Spleen (tissue), 13 donors: ENCODE measurements at places on chromosomes 6 and 20. TPM values are rescaled to one million over a fixed set of nuclear protein-coding genes. Genes with fewer than 3 reads are reported as not detected.
A peak's percentile ranks its signal among the peaks of the same experiment; 100 is the strongest.

BNIP5 gene
- not detected for polyA plus RNA-seq

TUBB gene
- polyA plus RNA-seq: 203 TPM

PRDM13 gene
- 0.02 TPM for polyA plus RNA-seq

ANGPT4 gene
- 0.06 TPM for polyA plus RNA-seq

BHLHE23 gene
- not detected for polyA plus RNA-seq

CDK5RAP1 gene
- 60.9 TPM for polyA plus RNA-seq

APOM gene
- 4.7 TPM for polyA plus RNA-seq

HLA-DOB gene
- 112 TPM for polyA plus RNA-seq

PMEPA1 gene
- 7.9 TPM for polyA plus RNA-seq

MLIP gene
- polyA plus RNA-seq: 0.04 TPM

CDH26 gene
- 1.3 TPM for polyA plus RNA-seq

CAPN11 gene
- 0.12 TPM for polyA plus RNA-seq

DNA sequence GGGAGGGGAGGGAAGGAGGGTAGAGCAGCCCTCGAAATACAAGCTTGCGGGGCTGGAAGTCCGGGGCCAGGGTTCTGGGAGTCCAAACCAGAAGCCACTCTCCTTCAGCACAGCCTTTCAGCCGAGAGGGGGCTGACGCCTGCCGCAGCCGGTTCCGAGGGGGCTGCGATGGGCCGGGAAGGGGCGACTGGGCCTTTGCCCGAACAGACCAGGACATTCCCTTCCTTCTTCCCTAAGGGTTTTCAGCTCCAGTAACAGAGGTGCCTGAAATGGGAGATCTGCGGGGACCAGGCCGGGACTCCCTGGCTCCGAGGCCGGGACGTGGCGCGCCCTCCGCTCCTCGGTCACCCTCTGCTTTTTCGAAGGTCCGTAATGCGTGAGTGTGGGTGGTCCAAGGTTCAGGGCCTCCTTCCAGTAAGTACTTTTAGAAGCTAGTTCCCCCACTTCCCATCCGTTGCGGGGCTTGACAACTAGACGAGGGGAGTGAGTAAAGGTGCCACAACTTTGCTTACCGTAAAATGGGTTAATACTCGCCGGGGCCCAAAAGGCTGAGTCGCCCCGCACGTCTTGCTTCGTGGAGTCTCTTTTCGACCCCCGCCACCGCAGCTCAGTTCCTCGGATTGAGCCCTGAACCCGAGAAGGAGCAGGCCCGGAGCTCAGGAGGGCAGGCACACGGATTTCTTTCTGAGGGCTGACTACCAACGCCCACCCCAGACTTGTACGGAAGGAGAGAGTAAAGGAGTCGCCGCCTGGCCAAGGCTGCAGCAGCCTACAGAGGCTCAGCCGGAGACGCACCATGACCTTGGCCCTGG, 2.9 kb upstream of the OLIG3 start:
- no peak for DNase-seq

- DNase-seq: no peak
These were observed 346.4 kb downstream of the CDC5L start for GRCh38 chr6:44733868-44734267.

DNA sequence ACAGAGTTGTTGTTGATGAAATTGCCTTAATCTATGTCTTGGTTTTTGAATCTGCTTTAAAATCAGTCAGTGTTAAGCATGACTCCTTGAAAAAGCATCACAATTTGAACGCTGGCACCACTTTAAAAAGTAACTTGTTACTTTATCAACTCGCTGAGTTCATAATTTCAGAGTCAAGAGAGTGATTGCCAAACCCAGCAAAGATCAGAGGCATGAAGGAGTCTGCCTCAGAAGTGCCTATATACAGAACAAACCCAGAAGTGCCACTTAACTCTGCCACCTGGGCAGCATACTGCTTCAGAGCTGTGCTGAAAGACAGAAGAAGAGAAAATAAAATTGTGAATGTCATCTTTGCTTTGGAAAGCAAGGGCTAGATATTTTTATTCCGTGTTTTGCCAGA, 73.6 kb upstream of the HCRTR2 start:
- no peak for DNase-seq

DNA sequence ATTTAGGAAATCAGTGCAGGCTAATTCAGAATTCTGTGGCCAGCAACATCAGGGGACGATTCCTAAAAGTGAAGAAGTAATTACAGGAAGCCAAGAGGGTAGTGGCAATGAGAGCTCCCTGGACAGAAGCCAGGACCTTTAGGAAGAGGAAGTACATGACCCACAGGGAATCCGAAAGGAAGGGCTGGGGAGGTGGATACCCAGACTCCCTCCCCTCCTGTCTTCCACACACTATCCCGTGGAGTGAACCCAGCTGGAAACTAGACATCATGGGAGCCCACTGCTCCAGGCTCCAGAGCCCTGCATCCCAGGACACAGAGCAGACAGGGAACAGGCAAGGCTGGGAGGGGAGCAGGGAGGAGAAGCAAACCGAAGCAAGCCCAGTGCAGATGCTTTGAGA, 83.0 kb downstream of the SNX5 start:
- DNase-seq: peak; percentile 47

- no peak for DNase-seq
These were observed 413.3 kb downstream of the MAFB start for GRCh38 chr20:40275738-40276137.

DNA sequence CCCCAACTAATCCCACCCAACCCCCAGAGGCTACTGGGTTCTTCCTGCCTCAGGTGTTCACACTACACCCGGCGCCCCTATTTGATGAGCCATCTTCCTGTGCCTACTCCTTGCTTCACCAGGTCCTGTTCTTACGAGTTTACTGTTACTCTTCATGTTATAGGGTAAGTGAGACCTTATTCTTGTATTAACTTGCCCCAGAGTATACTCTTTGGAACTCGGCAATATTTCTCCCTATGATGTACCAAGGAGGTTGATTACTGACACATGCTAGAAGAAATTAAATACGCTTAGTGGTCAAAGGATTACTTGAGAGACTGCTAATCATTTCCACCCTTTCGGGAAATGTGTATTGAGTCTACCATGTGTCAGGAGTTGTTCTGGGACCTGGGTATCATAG, 8.9 kb downstream of the RING1 start:
- DNase-seq: no peak

- no peak for DNase-seq
These were observed 14.2 kb upstream of the SLCO4A1 start for GRCh38 chr20:62627901-62628612.

DNA sequence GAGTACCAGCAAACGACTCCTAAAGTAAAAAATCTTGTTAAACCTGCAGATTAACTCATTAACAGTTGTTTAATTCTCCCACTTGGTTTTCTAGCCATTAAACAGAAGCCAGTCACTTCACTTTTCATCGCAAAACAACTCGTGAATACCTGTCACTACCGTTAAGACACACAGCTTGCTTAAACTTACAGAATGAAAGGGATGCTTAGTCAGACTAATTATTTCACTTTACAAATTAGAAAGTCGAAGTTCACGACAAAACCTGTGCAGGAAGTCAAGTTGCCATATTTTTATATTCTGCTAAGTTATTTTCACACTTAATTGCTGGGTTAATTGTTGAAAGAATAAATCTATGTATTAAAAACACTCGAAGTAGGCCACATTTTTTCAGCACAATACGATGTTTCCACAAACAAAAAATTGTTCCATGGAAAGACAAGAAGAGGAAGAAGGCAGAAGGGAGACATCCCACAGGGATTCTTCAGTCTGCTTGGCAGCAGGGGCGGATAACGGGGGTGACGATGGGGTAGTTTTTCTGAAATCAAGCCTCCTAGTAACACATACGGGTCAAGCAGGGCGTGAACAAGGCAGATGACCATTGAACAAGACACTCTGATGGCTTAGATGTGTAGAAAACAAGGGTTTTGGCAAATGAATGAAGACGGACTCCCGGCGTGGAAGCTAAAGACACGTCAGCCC, 933 bp downstream of the SSR1 start:
- no peak for DNase-seq

GRCh38 chr6:170286246-170286933, 4.5 kb downstream of the DLL1 start:
- DNase-seq: peak; percentile 76

- no peak for DNase-seq
These were observed 81.2 kb upstream of the VSTM2L start for GRCh38 chr20:37821696-37822095.

DNA sequence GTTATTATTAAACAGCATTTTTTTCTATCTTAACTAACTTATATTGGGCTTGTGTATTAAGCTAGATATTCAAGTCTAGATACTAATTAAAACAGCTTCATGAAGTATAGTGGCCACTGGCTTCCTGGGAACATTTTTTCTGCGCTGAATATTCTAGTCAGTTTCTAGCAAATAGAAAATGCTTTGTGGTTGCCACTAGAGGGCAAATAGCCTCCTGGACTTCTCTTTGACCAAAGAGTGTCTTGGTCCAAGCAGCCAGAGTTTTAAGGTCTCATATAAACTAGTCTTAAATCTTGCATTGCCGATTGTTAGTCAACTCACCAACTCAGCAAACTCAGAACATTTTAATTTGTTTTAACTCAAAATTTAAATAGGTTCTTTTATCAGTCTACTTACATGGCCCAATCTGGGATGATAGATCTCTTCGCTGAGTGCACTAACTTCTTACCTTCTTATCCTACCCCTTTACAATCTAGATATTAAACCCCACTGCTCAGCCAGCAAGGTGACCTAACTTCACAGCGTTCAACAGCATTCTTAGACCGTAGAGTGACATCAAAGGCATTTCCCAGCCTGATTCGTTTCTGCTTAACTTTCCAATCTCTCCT, 24.6 kb upstream of the ID4 start:
- DNase-seq: no peak

DNA sequence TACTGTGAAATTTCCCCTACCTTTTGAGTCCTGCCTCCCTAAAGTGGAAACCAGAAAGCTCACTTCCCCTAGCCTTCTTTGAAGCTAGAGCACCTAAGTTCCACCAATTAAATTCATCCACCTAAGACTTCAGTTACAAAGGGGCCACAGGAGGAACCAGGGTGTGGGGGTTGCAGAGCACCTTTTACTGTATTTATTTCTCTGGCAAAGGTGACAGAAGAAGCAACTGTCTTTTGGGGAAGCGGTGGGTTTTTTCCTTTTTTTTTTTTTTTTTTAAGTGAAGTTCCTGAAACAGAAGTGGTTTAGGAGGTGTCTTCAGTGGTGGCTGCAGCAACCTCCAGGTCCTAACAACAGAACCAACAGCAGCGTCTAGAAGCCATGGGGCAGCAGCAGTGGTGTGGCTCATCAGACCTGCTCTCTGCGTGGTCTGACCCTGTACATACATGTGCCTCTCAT, 13.1 kb downstream of the PSMB9 start:
- no peak for DNase-seq

DNA sequence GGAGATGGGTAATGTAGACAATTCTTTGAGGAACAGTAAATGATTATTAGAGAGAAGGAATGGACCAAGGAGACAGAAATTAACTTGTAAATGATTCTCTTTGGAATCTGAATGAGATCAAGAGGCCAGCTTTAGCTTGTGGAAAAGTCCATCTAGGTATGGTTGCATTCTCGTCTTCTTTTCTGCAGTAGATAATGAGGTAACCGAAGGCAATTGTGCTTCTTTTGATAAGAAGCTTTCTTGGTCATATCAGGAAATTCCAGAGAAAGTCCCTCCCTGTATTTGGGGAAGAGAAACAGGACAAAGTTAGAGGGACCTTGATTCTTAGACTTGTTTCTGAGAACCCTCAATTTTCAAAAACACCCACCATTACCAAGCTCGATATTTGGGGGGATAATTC, 109.1 kb upstream of the PRSS16 start:
- DNase-seq: no peak

- no peak for DNase-seq
These were observed 35.7 kb downstream of the KCNQ5 start for GRCh38 chr6:72657407-72658197.

DNA sequence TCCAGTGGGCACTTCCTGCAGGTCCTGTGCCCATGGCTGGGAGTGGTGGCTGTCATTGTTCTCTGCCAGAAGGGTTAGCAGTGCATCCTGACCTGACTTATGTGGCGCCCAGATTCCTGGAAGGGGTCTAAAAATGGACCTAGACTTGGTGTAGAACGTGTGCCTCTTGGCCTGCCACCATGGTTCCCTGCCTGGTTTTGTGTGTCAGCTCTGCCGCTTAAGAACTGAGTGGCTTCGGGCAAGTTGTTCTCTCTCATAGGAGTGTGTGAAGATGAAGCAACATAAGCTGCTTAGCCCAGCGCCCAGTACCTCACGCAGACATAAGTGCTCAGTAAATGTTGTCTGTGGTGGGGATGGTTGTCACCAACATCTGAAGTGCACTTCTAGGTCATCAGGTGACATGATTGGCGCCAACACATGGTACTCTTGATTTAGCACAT, 52.1 kb downstream of the PTPN1 start:
- no peak for DNase-seq

DNA sequence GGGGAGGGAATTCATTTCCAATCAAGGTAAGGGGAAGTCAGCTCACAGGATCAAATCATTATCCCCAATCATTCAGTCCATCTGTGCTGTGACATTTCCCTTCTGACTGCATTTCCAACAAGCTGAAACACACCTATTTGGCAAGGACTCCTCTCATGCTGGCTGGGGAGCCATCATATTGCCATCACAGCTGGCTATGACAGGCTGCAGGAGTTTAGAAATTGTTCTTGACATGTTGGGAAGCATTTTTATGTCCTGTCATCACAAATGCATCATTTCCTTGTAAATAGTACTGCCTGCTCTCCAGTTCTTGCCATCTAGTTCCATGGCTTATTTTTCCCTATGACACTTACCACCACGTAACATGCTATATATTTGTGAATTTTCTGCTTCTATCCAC, 113.9 kb upstream of the TMEM170B start:
- DNase-seq: no peak

- peak; percentile 95 for DNase-seq
These were observed 70.9 kb downstream of the HFE start for GRCh38 chr6:26158076-26158580.

- no peak for DNase-seq
These were observed 21.1 kb downstream of the PNPLA1 start for GRCh38 chr6:36290668-36291620.

GRCh38 chr6:39102821-39103136, 12.2 kb downstream of the SAYSD1 start:
- no peak for DNase-seq

GRCh38 chr6:137171824-137172733, 1.4 kb downstream of the IL22RA2 start:
- DNase-seq: no peak

- DNase-seq: no peak
These were observed 53.3 kb downstream of the SOD2 start for GRCh38 chr6:159639721-159640120.

- DNase-seq: no peak
These were observed 25.8 kb downstream of the NKAIN2 start for GRCh38 chr6:123829302-123829953.
